Caudate nucleus (tissue), 63 donors: ENCODE measurements at places on chromosomes 3 and 15.

GRCh38 chr15:69661871-69662644 lies 209.4 kb downstream of the RPLP1 start:
- no peak for DNase-seq

- DNase-seq = no peak
These were observed 131.0 kb upstream of the CBLB start for GRCh38 chr3:105999856-106000255.

DNA sequence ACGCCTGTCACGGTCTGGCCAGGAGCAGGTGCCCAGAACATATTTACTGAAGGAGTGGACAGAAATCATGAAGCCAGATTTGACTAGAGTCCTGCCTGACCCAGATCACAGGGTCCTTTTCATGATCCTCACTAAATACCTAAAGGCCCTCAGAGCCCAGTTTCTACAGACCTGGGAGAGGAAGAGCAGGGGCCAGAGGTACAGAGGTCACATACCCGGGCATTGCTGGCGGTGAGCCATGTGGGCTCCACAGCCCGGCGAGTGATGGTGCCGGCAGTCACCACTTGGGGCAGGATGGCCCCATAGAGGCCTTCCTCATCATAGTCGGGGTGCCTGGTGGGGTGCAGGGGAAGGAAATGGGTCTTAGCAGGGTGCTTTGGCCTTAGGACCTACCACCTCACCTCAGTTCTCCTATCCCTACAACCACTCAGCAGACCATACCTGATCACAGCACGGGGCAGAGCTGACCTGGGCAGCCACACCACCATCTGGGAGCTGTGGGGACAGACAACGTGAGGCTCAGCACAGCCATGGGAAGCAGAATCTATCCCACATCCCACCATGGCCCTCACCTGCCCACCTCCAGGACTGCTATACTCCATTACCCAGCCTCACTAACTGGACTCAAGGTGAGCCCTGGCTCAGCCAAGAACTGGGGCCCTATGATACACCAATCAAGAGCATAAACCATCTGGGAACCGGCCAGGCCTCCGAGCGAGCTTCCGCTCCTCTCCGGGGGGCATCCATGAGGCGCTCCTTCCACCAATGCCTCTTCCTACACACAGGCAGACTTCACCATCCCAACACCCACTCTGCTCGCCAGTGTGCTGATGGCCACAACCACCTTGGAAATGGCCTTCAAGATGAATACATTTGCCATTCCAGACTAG lies 12.9 kb downstream of the POLG start:
- no peak for DNase-seq

DNA sequence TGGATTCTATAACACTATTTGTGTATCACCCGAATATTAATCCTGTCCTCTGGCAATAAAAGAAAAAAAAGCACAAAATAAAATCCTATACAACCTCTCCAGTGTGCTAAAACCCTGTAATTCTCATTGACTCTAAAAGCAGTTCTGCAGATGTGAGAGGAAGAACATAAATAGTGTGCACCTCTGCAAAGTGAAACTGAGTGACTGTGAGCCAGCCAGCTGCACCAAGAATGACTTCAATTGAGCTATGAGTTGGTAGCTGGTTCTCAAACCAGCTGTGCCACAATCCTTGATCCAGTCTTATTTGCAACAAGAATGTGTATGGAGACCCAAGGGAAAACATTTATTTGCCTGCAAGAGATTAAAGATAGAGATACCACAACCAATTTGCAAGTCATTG lies 31.2 kb upstream of the COL8A1 start:
- no peak for DNase-seq

GRCh38 chr3:48023377-48023776 lies 7.2 kb upstream of the MAP4 start:
- no peak for DNase-seq

- no peak for DNase-seq
These were observed 450.0 kb downstream of the NSUN3 start for GRCh38 chr3:94512876-94513275.

DNA sequence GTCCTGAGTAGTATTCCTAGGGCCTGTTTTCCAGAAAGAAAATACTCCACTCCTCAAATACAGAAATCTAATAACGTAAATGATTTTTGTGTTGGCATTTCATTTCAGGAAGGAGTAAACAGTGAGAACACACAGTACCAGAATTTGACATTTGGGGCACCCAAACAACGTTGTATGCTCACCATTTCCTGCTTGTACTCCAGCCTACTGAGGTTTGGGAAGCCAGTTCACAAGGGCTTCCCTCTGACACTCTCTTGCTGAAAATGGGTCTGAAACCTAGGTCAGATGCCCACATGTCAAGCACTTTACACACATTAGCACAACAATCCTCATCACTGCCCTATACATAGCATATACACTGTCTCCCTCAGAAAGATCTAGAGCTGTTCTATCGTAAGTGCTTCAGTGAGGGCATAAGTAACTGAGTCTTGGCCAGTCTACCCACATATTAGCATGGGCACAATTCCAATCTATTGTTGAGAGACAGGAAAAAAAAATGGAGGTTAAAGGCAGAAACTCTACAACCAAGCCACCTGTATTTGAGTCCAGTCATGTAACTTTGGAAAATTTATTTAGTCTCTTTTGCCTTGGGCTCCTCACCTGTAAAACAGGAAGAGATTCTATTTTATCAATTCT lies 43.5 kb upstream of the RSL24D1 start:
- no peak for DNase-seq

GRCh38 chr3:48236531-48236930 lies 4.4 kb upstream of the ZNF589 start:
- no peak for DNase-seq

DNA sequence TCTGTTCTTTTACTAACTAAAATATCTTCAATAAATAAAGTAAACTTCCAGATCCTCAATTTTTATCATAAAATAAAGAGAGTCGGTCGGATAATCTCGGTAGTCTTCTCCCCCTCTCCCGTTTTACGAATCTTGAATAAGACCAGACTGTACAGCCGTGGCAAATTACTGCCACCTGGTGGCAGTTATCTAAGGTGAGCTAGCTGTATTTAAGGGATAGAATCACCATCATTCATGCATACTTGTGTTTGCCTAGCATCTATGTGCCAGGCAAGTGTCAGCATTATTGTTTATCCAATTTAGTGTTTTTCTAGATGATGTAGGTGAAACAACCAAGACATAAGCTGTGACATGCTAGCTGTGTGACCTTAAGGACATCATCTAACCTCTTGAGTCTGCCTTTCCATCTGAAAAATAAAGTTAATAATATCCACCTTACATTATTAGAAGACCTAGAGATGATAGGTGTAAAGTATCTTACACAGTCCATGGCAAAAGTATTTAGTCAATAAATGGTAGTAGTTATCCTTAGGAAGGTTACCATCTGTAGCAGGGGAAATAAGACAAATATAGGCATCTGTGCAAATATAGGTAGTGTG lies 21.3 kb downstream of the DUT start:
- DNase-seq = no peak

DNA sequence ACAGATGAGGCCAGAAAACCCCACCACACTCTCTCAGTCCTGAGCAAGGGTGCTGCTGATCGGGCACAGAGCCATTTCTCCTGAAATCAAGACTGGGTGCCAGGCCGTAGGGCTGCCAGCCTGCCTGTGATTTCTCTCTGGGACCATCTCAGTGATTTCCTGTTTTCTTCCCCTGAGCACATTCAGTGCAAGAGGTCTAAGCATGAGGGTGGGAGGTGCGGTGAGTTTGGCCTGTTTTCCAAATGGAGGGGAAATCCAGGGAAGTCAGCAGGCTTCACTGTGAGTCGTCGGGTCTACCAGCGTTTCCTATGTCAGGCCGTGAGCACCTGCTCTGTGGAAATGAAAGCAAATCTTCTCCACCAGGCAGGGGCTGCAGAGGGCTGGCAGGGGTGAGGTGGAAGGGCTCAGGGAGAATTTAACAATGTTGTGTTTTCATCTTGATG lies 82.3 kb downstream of the ST6GAL1 start:
- DNase-seq = no peak

DNA sequence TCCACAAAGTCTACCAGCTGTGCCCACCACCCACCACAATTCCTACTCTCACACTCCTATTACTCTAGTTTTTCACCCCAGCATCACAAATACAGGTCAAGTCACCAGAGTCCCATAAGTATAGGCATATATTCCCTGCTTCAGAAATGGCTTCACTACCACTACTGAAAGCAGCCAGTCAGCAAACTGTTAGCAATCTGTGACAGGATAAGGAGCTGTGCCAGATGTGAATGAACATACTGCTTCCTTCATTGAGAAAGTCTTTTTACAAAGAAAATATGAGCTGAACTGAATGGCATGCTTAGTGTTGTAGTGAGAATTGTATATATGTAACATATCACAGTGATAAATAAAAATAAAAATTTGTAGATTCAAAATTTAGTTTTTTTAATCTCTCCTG lies 76.8 kb downstream of the C3orf85 start:
- no peak for DNase-seq

DNA sequence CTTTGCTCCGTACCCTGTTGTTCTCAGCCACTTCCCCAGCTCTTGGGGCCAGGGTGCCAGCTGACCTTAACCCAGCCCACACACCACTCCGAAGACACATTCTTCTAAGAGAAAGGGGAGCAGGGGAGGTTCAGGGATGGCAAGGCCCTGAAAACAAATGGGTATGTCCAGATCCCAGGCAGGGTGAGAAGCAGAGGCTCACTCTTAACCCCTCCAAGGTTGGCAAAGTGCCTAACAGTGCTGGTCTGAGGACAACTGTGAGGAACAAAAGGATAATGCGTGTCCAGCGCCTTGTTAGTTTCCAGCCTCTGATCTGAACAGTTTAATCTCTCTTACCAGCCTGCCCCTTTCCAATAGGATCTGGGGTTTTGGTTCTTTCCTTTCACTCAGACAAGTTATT lies 1.5 kb downstream of the TMEM44 start:
- no peak for DNase-seq

DNA sequence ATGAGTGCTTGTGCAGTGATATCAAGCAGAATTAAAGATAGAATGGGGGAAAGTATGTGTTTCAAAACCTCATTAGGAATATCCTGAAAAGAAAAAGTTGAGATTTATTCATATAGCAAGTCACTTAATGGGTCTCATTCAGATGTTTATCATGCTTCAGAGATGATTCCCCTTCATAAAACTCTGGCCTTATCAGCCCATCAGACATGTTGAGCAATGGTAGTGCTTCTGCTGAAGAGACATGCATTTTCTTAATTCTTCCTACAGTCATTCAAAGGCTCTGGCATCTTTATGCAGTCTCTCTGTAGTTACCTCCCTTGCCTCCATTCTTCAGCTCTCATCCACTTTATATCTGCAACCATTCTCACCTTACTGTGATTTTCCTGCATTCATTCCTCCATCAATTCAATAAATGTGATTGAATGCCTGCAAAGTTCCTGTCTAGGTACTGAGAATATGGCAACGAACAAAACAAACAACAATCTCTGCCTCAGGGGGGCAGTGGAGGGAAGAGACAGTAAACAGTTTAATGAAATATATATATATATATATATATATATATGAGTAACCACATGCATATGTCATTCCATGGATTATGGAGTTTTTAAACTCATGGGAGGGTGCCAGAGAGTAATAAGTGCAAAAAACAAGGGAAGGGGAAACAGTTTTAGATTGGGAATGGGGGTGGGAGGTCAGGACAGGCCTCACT lies 138.5 kb downstream of the NECTIN3 start:
- no peak for DNase-seq

GRCh38 chr3:50428007-50428633 lies 68.8 kb upstream of the TMEM115 start:
- no peak for DNase-seq

GRCh38 chr3:150747886-150748683 lies 14.9 kb downstream of the SIAH2 start:
- no peak for DNase-seq

DNA sequence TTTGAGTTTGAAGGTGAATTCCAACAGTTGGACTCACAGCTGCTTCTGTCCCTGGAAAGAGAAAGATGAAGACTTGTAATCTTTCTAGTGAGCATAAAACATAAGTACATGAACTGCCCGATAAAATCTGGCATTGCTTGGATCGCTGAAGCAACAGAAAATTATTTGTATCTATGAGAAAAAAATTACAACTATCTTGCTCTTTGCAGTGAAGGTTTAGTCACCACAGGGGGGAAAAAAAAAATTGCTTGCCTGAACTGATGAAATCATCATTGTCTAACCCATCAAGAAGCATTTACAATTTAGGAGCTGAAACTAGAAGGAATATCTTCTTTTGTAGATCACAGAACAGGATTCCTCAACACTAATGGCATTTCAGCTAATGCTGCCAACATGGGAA lies 20.0 kb downstream of the TMEM207 start:
- no peak for DNase-seq
